ENCODE measurements at places on chromosomes 3 and 15.

DNA sequence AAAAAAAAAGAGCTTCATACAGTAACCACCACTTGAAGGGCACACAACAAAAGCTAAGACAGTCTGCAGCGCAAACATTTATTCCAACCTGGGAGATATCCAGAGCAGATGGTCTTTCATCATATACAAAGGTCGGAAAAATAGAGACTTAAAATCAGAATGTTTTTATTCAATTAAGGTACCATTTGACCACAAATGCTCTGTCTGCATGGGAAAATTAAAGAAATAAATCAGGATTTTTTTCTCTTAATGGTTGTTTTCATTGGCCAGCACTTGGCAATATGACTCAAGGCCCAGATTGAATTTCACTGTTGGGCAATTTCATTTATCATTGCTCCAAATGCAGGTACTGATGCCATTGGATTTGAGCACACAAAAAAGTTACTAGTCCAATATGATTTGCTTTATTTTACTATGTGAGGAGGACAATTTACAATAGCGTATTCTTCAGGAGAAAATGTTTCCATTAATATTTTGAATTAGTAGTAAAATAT lies 145.9 kb upstream of the AGTR1 start:
- no peak for DNase-seq

DNA sequence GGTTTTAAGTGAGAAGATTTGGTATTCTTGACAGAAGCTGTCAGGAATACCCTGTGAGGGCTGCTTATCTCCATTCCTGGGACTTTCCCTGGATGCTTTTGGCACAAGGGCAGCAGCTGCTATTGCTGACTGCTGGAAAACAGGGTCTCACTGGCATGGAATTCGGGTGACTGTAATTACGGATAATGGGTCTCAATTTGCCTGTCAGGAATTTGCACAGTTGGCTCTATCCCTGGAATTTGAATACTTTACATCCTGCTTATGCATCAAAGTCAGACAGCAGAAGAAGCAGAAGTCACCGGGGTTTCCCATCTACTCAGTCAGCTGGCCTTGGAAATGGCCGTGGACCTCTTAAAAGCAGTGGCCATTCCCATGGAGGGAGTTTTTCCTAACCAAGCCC lies 25.9 kb upstream of the AKAP13 start:
- DNase-seq = no peak

GRCh38 chr15:85116925-85117646 lies 135.4 kb downstream of the PDE8A start:
- DNase-seq = no peak

DNA sequence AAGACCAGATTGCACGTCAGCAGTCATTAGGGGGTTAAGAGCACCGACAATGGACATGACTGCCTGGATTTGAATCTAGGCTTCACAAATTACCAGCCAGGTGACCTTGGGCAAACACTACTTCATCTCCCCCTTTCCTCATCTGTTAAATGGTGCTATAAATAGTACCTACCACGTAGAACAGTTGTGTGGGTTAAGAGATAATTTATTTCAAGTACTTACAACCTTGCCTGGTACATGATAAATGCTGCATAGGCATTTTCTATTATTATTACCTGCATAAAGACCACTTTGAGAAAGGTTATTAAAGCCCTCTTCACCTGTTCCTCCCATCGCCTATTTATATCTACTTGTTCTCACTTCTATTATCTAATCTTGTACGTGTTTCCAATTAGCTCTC lies 64.7 kb downstream of the BTD start:
- DNase-seq = no peak

- DNase-seq = no peak
Measured at GRCh38 chr15:70451821-70452653, 311.3 kb downstream of the UACA start.

DNA sequence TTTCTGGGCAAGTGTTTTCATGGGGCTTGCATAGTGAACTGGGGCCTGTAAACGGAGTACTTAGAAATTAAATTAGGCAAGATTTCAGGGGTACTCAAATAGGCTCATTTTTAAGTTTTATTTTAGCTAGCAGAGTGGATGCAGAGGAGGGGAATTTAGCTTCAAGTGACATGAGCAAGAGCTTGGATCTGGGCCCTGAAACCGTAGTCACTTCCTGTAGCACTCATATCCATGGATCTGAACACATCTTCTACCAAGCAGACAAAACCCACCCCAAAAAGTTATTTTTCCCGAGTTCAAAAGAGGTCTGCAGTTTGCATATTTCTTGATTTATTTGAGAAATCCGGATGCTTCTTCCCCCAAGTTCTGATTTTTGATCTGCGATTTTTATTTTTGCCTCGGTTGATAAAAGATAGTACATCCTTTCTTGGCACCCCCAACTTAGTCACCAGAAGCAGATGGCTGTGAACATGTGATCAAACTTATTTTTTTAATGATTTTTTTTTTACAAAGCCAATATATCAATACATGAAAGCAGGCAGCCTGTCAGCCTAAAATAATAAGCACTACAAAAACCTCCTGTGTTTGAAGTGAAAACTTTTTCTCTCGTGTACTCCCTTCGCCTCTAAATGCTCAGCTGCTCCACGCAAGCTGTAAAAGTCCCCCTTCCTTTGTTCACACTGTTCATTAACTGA lies 36.6 kb upstream of the STT3B start:
- no peak for DNase-seq
